CD8-positive, alpha-beta memory T cell (primary cell): ENCODE measurements at places on chromosomes 5 and 9. TPM values are rescaled to one million over a fixed set of nuclear protein-coding genes. Genes with fewer than 3 reads are reported as not detected.

Gene RALGPS1
- 1.6 TPM for total RNA-seq

- DNase-seq: no peak
Measured at GRCh38 chr5:133404724-133405123, 207.6 kb downstream of the FSTL4 start.

- DNase-seq: no peak
Measured at GRCh38 chr5:16791036-16791705, 144.9 kb downstream of the MYO10 start.

Gene FCN1
- 1.6 TPM for total RNA-seq

DNA sequence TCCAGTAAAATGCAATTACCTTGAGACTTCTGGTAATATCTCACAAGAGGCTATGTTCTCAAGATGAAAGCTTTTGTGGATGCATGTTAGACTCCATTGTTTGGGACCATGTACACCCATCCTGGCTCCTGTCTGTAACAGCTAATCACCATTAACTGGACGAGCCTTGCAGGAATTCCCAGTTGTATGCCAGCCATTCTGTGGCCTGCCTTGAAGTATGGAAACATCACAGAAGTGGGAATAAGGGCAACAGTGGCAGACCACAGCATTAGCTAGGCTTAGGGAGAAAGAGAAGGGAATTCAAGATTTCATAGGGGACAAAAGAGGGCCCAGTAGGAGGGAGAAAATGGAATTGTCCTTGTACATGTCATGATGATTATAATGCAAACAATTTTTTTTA is 79.0 kb downstream of the RORB start:
- DNase-seq: no peak
